ENCODE measurements at places on chromosomes 4 and X.

DNA sequence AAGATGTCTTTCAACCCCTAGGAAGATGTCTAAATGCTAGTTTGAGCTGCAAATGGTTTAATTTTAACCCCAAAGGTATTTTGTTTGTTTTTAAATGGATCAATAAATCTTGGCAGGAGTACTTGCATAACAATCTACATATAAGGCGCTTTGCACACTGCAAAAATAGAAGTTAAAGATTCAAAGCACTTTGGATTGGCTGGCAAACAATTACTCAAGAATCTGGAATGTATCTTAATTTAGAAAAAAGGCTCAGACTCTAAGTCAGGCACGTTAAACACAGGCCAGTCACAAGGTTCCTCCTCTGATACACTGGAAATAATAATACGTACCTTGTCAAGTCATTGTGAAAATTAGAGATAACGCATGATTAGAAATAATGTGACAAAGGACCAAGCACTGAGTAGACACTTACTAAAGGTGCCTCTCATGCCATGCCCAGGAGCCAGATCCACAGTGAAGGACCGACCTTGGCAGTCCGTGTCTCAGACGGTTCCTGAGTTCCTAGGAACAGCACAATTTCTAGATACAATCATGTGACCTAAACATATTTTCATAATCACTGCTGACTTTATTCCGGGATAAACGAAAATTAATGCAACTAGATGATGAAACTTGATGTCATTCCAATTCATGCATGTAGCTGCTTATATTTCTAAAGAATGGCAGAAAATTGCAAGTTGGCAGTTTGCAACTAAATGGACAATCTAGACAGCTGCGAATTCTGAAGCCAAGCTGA is 49.6 kb downstream of the PROM1 start:
- DNase-seq = no peak

GRCh38 chr4:169150806-169151205 is 120.0 kb downstream of the SH3RF1 start:
- no peak for DNase-seq

- DNase-seq = no peak
Observed at GRCh38 chr4:85067342-85067741, 100.9 kb upstream of the WDFY3 start.

GRCh38 chrX:39238006-39238405 is 436.7 kb downstream of the MID1IP1 start:
- DNase-seq = no peak

DNA sequence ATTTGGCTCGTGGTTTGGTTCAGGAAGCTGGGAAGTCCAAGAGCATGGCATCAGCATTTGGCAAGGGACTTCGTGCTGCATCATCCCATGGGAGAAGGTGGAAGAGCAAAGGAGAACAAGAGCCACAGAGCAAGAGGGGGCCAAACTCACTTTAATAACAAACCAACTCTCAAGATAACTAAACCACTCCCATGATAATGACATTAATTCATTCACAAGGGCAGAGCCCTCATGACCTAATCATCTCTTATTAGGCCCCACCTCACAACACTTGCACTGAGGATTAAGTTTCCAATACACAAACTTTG is 113.4 kb upstream of the ATXN3L start:
- no peak for DNase-seq

- DNase-seq = no peak
Observed at GRCh38 chr4:25982962-25983361, 68.9 kb downstream of the SMIM20 start.

DNA sequence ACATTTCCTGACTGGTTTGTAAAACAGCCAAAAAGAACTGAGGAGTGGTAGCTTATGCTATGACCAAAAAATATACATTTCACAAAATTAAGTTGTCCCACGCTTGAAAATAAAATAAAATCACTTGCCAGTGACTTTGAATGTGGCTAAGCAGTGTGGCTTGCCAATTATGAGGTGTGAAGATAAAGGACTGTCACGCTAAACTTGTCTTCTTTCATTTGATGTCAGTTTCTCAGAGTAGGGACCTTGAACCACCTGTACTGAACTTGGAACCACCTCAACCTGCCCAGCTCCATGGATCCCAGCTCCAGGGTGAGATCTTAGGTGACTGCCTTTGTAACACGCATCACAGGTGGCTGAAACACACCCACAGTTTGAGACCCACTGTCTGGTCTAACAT is 113.7 kb upstream of the TBL1X start:
- DNase-seq = no peak

DNA sequence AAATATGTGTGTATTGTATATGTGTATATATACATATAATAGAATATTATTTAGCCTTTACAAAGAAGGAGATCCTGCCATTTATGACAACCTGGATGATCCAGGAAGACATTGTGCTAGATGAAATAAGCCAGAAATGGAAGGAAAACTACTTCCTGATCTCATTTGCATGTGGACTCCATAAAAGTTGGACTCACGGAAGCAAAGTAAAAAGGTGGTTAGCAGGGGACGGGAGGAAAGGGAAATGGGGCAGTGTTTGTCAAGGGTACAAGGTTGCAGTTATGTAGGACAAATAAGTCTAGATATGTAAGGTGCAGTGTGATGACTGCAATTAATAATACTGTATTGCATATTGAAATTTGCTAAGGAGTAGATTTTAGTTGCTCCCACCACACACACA is 331.1 kb upstream of the FSTL5 start:
- no peak for DNase-seq

- DNase-seq = peak; percentile 54
Observed at GRCh38 chr4:72951628-72952027, 117.9 kb downstream of the COX18 start.

DNA sequence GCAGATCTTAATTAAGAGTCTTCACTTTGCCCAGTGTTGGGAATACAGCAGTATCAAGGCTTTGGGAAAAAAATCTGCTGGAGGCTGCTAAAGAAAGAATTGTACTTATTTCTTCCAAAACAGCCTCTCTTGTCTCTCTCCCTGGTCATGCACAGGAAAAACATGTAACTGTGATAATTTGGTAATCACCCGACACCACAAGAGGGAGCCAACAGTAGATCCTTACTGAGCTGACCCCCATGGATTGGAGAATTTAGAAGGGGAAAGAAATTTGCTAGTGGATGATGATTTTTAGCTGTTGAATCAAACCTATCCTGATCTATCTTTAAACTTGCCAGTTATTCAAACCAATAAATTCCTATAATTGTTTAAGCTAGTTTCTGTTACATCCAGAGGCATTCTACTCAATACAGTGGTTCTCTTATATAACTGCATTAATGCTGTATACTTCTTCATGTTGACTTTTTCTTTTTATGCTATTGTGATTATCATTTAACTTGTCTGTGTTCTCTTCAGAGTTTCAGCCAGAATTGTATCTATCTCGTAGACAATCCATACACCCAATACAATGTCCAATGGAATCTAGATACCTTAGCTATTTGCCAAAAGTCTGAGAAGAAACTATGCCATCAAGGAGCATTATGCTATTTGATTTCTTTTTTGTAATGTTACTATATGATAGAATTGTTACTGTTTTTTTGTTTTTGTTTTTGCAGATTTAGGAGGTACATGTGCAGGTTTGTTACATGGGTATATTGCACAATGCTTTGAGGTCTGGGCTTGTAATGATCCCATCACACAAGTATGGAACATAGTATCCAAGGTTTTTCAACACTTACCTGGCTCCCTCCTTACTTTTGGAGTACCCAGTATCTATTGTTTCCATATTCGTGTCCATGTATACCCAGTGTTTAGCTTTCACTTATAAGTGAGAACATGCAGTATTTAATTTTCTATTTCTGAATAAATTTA is 31.3 kb upstream of the ARHGEF38 start:
- peak; percentile 53 for DNase-seq
